ENCODE measurements at places on chromosomes 4 and X.

GRCh38 chr4:85644061-85644460 lies 169.1 kb downstream of the ARHGAP24 start:
- DNase-seq = no peak

GRCh38 chrX:154526901-154527675 lies 11.1 kb upstream of the FAM3A start:
- DNase-seq = no peak

GRCh38 chr4:84697615-84698201 lies 114.8 kb downstream of the CDS1 start:
- no peak for DNase-seq

DNA sequence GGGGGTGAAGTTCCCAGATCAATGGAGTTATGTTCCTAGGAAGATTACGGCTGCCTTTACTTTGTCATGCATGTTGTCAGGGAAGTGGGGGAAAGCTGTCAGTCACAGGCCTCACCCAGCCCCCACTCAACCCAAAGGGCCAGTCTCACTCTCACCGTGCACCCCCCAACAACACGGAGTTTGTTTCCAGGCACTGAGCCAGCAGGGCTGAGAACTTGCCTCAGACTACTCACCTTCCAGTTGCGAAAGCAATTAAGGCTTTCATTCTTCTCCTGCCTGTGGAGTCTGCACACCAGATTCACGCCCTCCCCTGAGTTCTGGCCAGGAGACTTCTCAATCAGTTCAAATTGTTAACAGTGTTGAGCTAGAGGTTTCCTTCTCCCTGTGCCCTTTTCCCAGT lies 114.3 kb downstream of the SH3BGRL start:
- DNase-seq = no peak

GRCh38 chr4:101264993-101265815 lies 82.1 kb downstream of the PPP3CA start:
- no peak for DNase-seq

GRCh38 chr4:60034361-60034760 lies 1165.8 kb upstream of the ADGRL3 start:
- DNase-seq = no peak

GRCh38 chrX:142804085-142804484 lies 221.6 kb upstream of the SPANXN4 start:
- no peak for DNase-seq

GRCh38 chr4:102826105-102826889 lies 1.1 kb downstream of the UBE2D3 start:
- DNase-seq = no peak

DNA sequence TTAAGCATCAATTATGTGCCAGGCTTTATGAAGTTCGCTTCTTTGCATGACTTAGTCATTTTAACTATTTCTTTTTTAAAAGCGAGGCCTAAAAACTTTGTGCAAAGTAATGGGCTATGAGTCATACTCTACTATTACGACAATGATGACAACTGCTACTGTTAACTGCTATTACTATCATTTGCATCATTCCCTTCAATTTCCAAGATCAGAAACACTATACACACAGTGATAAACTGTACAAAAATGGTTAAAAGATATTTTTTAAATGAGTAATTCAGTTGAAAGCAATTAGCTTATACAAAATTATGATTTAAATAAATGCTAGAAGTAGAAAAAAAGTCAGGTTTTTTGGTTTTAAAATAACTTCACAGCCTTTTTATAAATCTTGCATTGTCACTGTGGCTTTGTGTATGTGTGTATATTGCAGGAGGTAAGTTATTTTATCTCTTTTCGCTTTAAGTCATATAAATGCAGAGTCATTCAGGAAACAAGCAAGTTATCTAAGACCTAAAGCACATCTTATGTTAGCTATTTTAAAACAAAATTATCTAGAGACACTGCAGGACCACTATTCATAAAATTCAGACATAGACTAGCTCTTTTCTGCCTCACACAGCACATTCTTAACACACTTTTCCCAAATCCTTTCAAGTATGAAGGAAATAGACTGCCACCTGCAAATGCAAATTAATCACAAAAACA lies 18.5 kb upstream of the CXCL3 start:
- DNase-seq = no peak

DNA sequence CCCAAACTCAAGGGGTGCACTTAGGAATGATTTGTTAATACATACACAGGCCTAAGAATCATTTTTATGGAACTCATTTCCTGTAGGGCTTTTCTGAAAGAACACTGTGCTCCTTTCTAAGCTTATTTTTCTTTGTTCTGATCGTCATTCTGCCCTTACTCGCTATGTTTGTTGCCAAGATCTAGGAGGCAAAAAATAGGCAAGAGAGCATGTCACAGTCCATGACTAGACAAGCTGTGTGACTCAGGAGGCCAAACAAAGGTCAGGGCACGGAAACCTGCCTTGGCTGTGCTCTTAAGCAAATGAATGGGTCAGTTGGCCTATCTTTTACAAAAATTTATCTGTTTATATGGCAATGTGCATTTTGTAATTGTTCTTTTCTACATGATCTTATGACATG lies 42.5 kb upstream of the C1GALT1C1 start:
- DNase-seq = no peak

GRCh38 chr4:4607336-4608213 lies 65.7 kb upstream of the STX18 start:
- DNase-seq = no peak

Measured in GM12864 (cell line).